ENCODE measurements at places on chromosomes 2 and 18.

- no peak for DNase-seq
These were observed 49.1 kb upstream of the SLC14A2 start for GRCh38 chr18:45566025-45566740.

- no peak for DNase-seq
These were observed 12.2 kb upstream of the BOD1L2 start for GRCh38 chr18:57134618-57135135.

GRCh38 chr18:79260023-79260422 is 135.7 kb upstream of the NFATC1 start:
- DNase-seq: no peak

DNA sequence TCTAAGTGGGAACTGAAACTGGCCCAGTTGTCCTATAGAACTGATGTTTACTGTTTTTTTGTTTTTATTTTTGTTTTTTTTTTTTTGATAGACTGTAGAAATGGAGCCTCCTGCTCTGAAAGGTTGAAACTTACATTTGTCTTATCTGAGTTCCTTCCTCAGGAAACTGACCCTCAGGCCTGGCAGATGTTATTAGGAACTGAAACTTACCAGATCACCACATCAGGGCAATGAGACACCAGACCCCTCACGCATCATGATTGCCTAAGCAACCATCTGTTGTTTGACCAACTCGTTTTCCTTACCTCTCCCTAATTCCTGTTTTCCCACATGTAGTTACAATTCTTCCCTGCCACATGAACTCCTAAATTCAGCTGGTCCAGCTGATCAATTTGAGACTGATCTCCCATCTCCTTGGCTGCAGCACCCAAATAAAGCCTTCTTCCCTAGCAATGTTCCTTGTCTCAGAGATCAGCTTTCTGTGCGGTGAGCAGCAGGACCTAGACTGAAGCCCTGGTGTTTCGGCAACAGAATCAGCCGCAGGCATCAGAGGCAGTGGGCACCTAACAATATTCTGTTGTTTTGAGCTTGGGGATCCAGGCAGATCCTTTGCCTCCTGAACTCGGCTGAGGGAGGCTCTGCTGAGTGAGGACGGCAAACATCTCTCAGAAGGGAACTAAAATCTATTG is 96.8 kb downstream of the MSH2 start:
- no peak for DNase-seq

DNA sequence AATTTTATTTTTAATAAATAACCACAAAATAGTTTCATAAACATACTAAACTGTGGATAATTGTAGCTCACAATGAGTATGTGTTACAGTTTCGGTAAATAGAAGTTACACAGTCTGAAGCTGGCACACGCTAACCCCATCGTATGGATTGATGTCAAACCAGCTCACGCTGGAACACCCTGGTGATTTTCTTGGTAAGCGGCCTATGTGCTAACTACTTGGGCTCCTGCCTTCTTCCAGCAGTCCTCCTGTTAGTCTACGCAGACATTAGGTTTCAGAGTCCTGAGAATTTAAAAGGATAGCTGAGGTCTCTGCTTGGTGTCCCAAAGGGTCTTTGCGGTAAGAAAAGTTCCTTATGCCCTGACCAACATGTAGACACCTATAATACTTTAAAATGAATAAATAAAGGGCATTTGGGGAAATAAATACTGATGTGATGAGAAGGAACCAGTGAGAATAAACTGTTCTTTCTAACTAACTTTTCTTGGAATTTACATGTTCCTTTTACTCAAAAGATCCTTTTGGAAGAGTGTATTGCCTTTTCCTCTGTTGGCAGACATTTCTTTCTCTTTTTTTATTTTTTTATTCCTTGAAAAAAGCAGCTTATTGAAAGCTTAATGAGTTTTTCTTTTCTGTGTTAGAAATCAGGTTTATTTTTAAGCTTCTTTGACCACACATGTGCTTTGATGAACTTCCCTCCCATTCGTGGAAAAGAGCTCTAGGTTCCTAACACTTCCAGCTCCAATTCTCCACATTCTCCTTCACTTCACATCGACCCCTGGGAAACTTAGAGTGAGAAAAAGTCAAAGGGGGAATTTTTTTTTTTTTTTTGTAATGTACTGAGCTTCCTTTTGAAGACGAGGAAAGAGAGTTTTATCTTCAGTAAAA is 322.2 kb downstream of the IRS1 start:
- no peak for DNase-seq

- no peak for DNase-seq
These were observed 893.2 kb upstream of the CRIM1 start for GRCh38 chr2:35462226-35462998.

DNA sequence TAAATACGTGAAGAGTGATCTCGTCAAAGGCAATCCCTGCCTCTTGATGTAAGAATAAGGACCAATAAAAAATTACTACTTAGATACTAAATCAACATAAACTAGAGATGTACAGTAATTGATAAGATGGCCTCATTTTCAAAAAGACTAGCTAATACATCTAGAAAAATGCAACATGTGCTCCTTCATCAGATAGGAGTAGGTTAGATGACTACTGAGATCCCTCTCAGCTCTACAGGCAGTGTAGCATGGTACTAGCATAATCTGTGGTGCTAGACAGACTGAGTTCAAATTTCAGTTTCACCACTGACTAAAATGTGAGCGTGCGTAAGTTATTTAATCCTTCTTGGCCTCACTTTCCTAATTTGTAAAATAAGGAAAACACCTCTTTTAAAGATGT is 82.6 kb upstream of the FRZB start:
- no peak for DNase-seq

DNA sequence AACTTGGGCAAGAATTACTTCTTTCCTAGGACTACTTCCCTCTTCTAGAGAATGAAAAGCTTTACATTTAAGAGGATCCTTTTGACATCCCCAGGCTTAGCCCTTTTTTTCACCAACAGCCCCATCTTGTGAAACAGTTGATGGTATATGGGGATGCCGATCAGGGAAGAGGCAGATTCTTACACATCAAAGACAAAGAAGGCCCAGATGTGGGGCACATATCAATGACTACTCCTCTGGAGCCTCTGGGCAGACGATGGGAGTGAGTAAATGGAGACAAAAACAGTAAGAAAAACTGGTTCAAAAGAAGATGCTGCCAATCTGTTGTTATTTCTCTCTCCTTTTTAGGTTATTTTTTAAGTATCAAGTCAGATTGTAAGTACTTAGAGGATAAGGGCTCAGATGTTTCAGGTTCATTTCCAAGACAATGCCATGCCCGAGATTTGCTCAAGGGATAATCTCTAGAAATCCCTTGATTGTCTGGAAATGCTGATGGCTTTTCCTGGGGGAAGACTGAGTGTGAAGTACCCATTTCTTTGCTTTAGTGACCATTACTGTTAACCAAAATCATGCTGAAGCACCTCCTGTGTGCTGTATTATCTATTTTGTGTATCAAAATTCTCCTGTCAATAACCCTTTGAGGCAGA is 117.5 kb downstream of the EPHA4 start:
- no peak for DNase-seq

- DNase-seq: no peak
These were observed 193.5 kb upstream of the GLI2 start for GRCh38 chr2:120541972-120542670.

GRCh38 chr2:138227195-138227594 is 262.9 kb downstream of the HNMT start:
- no peak for DNase-seq

DNA sequence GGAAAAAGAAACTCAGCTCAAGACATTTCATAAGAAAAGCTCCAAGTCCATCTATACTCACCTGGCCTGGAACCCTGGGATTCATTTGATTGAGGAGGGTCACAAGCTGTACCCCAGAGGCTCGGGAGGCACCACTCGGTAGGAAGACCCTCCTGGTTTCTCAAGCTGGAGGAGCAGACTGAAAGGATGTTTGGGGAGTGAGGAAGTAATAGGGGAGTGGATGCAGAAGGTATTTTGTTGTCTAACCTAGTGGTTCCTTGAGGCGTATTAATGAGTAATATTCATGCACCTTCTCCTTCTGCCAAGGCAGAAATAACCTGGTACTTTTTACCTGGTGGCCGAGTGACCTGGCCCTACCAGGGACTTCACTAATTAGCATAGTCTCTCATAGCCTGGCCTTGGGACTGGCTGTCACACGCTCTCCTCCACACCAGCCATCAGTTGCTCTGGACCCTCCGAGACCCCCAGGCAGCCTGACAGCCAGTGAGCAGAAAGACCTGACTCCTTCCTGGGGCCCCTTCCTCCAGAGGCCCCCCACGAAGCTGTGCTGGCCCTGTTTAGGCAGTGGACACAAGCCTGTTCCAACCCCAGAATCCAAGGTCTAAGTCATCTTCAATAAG is 161.4 kb downstream of the BCL2 start:
- DNase-seq: no peak

GRCh38 chr2:194465641-194466040 is 1191.4 kb upstream of the SLC39A10 start:
- DNase-seq: no peak

DNA sequence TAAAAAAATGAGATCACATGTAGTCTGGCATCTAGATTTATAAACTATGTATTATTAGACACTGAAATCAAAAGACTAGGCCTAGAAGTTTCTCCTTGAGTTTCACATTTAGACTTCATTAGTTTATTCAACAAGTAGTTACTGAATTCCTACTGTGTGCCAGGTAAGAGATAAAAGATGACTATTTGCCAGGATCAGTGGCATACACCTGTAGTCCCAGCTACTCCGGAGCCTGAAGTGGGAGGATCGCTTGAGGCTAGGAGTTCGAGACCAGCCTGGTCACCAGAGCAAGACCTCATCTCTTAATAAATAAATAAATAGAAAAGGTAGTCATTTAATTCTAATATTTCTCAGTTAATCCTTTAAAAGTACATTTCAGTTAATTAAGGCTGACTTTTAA is 2.1 kb downstream of the FAM98A start:
- no peak for DNase-seq

DNA sequence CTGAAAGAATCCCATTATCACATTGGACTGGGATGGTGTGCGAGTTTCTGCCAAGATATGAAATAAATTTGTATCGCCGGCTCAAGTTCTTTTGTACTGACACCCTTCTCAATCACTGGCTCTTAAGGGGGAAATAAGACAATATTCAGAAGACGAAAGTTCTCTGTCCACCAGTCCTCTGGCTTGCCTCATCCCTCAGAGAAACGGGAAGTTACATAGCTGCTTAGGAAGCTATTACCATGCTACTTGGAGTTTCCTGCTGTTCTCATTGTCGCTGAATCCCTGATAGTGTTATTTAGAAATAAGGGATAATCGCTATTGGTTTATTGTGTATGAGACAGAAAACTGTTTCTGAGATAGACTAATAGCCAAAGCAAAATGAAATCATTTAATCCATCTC is 205.0 kb upstream of the ZNF521 start:
- no peak for DNase-seq
